ENCODE measurements at places on chromosomes 3 and 15.
A peak's percentile ranks its signal among the peaks of the same experiment; 100 is the strongest.

GRCh38 chr3:178455946-178456345 is 80.3 kb upstream of the KCNMB2 start:
- no peak for DNase-seq

DNA sequence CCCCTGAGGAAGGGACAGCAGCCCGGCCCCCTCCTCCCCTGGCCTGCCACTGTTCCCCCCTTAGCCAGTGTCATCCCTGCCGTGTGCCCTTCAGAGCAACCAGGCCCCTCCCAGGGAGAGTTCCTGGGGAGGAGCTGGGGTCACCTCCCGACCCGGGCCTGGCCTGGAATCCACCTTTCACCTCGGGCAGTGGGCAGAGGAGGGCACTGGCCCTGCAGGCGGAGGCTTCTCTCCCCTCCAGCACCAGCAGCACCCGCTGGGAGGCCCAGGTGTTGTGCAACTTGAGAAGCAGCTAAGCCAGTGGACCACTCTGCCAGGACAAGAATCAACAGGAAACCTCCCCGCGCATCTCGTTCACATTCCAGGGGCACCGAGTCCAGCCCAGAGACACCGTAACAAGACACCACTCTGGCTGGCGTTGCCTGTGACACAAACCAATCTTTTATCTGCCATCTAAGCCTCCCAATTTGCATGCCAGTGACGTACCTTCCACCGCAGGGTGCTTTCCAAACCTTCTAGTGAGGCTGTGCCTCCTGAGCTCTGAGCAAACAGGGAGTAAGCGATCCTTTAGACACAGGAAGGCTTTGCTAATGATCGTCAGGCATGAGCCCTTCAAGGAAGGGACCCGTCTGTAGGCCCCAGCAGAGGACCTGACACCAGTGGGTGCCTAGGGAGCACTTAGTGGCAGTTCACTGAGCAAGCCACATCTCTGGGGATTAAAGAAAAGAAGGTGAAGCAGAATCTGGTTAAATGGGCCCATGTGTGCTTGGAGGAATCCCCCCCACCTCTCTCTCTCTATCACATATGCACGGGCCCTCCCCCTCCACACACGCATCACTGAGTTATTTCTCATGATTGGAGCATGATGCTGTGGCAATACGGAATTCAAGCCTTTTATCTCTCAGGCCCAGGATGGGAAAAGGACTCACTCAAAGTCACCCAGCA is 98.9 kb upstream of the TLE3 start:
- peak; percentile 53 for DNase-seq

DNA sequence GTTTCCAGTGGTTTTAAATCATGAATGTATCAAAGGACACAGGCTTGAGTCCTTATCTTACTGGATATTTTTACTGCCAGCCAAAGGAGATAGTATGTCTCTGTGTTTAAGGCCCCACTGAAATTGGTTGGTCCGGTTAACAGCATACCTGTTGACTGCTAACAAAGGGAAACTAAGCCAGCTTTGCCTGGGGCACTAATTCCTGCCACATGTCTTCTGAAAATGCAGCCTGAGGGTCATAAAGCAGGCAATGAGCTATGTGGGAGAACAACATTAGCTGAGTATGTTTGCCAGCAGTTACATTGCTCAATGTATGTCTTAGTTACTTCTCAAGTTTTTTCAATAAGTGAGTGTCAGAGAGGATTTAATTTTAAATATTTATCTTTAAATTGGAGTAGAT is 12.4 kb downstream of the PLS1 start:
- no peak for DNase-seq

- no peak for DNase-seq
Measured at GRCh38 chr15:88191812-88192165, 64.8 kb downstream of the NTRK3 start.

DNA sequence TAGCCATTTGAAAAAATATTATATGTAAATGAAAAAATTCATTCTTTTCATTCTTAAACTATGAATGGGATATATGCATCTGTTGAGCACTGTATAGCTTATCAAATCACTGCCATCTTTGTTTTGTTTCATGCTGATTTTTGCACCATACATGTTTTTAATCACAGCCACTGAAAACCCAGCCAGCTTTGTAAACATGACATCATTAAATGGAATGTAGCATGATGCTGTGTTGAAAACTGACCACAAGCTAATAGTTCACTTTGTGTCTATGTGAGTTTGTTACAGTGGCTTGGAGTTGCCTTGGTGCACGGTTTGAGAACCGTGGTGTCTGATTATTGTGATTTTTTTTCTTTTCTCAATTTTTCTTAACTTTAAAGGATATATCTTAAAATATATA is 75.7 kb downstream of the GMPS start:
- DNase-seq: no peak

DNA sequence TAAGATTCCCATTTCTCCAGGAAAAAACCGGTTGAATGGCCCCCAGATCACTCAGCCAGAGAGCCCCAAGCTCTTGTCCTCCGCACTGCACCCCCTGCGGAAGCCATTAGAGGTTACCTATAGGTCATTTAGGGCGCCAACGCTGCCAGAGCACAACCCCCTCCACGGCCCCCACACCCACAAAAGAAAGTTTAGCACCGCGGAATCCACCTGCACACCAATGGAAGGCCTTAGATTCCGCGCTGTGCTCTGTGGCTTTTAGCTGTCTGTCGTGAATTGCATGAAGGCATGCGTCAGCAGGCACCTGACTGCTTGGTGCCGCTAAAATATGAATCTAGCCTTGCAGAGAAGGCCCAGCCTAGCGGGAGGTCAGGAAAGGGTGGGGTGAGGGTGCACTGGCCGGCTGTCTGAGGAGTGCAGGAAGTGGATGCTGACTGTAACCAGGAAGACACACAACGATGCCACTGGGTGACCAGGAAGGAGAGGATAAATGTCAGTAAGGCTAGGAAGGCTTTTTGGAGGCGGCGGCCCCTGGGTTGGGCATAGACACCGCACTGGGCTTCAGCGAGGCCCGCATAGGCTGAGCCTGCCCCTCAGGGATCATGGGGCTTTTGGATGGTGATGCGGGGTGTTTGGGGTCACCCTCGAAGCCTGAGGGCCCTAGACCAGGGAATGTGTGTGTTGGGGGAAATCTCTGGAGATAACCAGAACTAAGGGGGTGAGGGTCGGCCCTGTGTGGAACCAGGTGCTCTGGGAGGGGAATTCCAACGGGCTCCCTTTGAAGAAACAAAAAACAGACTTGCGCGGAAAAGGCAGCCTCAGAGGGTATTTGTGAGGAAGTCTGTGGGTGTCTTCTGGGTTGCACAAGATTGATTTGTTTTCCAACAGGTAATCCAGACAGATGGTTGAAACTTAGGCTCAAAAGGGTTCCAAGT is 976 bp upstream of the NUP210 start:
- peak; percentile 78 for DNase-seq

DNA sequence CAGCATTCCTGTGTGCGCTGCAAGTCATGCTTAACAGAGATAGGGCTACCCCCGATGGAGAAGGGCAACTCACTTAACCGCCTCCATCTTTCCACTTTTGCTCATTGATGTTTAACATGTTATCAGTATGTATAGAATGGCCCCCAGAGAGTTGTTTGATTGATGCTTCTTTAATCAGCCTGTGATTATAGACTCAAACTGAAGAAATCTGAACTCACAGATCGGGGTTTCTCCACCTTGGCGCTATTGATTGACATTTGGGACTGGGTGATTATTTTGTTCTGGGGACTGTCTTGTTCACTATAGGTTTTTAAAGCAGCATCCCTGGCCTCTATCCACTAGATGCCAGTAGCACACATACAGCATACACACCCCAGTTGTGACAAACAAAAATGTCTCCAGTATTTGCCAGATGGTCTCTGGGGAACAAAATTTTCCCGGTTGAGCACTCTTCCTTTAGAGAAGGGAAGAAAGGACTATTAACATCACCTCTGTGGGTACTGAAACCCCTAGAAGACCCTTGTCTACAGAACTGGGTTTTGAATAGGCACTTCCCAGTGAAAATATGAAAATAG is 54.4 kb downstream of the LARS2 start:
- no peak for DNase-seq

DNA sequence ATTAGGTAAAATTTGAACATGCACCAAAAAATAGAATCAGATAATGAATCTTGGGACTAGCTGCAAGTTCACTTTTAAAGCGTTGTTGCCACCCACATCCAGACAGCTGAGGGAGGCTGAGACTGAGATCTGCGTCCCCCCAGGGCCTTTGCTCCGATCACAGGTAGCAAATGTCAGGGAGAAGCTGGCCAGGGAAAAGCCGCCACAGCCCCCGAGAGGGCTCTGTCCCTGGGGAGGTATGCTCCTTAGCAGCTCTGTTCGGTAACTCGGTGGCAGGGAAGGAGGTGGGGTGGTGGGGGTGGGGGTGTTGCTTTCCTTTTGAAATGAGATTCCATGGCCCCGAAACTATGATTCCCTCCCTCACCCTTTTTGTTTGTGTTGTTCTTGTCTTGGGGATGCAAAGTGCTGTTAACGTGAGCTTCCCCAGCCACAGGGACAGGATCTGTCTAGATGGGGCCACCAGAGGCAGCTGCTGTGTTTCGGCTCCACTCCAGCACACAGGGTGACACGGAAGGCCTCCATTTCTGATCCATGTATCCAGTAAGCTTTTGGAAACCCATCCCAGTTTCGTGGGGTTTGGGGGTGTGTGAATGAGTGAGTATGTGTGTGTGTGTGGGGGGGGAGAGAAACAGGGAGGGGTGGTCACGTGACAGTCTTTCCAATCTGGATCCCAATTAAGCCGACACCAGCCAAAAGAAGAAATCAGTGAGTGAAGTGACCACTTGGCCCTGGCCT is 1.1 kb upstream of the MINAR1 start:
- DNase-seq: no peak

DNA sequence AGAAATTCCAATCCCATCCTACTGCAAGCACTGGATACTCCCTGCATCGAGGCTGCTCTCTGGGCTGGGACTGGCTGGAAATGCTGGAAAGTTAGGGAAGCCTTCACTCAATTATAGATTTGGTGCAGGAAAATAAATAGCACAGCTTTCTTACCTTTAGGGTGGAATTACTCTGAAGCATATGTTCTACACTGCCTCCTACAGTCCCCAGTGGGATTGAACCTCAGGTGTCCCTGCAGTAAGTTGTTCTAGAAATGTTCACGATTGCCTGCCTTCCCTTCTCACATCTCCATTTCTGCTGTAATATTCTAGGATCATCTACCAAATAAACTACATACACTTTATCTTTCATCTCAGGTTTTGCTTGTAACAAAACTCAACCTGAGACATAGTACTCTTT is 536.7 kb upstream of the LMCD1 start:
- DNase-seq: no peak

- no peak for DNase-seq
Measured at GRCh38 chr3:40398346-40398745, 11.4 kb downstream of the ENTPD3 start.

DNA sequence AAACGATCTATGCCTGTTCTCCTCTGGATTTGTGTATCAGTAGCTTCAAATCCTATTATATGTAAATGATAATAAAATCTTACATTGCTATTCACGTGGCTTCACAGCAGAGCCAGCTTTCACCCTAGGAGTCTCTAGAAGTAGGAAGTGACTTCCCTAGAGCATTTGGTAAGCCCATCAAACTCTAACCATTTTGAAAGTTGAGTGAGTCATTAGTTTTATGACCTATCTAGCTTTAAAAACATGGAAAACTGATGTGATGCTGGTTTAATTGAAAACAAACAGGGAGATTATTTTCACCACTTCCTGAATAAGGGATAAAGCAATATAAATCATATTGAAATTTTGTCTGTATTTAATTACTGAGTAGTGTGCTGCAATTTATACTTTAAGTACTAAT is 275.2 kb downstream of the EPHA6 start:
- no peak for DNase-seq

GRCh38 chr3:190941694-190942260 is 79.3 kb upstream of the GMNC start:
- DNase-seq: no peak

GRCh38 chr15:38186507-38186906 is 66.1 kb upstream of the SPRED1 start:
- no peak for DNase-seq

DNA sequence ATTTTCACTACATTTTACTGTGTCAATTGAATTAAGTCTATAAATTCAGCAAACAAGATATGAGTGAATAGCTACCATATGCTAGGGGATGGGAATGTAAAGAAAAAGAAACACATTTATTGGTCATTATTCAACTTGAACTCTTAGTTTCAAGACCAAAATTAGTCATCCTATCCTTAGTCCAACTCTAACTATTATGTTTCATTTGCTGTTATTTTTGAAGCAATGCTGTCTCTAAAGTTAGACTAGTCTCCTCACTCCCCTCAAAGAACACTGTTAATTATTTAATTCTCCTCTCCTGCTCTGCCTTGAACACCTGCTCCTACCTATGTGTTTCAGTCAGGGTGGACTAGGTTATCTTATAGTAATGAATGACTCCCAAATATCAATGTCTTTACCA is 920.9 kb downstream of the TUSC7 start:
- no peak for DNase-seq
